ENCODE measurements at places on chromosomes 12 and 14.

DNA sequence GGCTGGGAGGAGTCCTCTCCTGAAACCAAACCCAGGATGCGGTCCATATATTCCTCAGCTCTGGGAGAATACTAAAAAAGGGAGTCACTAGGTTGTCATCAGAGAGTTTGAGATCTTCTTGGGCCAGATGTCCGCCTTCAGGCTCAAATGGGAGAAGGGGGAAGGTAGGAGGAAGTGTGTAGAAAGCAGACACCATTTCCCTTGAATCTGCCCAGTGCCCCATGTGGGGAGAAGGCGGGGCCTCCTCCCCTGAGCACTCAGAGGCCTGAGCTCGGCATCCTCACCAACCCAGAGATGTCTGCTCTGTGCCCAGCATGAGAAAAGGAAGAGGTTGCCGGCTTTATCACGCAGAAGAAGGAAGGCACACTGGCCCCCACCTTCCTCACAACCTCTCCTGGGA lies 37.3 kb downstream of the LTBP2 start:
- no peak for DNase-seq

DNA sequence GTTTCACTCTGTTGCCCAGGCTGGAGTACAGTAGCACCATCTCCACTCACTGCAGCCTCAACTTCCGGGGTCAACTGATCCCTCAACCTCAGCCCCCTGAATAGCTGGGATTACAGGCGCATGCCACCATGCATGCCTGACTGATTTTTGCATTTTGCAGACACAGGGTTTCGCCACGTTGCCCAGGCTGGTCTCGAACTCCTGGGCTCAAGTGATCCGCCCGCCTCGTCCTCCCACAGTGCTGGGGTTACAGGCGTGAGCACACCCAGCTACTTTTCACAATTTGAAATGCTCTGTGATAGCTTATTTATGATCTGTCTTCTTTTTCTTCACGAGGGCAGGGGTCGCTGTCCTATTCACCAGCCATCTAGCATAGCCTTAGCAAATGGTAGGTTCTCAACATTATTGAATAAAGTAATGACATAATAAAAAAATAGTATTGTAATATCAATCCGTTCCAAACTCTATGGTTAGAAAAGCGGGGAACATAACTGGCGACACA lies 477 bp upstream of the DDX47 start:
- DNase-seq = no peak

- DNase-seq = peak; percentile 28
Observed at GRCh38 chr12:55142669-55143565, 16.7 kb downstream of the OR9K2 start.

GRCh38 chr12:58081488-58081887 lies 140.1 kb downstream of the ATP23 start:
- no peak for DNase-seq

DNA sequence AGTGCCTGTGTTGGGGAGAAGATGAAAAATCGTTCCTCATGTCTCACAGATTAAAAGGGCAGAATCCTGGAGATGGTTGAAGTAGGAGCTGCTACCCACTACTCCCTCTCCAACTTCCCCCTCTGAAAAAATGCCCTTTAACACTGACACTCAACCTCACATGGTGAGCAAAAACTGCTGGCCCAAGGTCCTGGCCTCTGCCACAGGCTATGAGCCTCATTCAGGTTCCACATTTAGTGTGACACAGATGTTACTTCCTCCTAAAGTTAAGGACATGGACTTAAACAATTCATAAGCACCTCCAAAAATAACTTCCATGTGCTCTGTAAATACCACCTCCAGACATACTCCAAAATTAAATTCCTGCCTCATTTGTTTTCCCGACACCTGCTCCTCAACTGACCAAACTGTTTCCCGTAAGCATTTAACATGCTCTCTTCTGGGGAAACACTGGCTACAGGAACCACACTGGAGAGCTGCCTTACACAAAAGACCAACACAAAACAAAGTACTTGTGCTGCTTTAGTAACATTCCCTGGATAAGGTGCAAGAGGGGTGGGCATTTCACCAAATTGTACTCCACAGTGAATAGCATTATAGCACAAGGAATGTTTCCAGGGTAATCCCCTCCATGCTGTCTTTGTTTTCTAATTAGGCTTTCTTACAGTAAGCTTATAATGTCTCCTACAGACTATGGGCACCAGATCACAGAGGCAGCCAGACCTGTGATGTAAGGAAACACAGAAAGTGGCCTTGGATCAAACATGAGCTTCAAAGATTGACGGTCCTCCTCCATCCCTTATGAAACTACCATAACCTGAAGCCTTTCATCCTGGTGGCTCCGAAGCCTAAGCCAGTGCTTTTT lies 57.0 kb downstream of the PHLDA1 start:
- no peak for DNase-seq

DNA sequence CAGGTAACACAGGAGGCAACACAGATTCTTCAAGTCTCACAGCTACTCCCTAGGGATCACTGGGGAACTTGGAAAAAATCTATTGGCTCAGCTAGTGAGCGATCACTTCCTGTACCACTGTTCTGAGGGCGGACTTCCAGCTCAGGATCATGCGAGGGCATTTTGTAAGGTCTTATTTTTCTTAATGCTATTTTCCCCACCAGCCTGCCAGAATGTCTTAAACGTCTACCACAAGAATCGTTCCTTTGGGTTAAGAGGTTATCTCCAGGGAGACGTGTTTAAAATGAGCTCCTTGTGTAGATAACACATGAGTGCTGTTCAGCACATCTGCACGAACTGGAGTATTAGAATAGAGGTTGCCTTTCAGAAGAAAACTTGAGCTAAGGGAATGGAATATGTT lies 162.6 kb downstream of the ETNK1 start:
- DNase-seq = no peak

- DNase-seq = no peak
Observed at GRCh38 chr12:4089121-4089606, 184.4 kb upstream of the CCND2 start.

DNA sequence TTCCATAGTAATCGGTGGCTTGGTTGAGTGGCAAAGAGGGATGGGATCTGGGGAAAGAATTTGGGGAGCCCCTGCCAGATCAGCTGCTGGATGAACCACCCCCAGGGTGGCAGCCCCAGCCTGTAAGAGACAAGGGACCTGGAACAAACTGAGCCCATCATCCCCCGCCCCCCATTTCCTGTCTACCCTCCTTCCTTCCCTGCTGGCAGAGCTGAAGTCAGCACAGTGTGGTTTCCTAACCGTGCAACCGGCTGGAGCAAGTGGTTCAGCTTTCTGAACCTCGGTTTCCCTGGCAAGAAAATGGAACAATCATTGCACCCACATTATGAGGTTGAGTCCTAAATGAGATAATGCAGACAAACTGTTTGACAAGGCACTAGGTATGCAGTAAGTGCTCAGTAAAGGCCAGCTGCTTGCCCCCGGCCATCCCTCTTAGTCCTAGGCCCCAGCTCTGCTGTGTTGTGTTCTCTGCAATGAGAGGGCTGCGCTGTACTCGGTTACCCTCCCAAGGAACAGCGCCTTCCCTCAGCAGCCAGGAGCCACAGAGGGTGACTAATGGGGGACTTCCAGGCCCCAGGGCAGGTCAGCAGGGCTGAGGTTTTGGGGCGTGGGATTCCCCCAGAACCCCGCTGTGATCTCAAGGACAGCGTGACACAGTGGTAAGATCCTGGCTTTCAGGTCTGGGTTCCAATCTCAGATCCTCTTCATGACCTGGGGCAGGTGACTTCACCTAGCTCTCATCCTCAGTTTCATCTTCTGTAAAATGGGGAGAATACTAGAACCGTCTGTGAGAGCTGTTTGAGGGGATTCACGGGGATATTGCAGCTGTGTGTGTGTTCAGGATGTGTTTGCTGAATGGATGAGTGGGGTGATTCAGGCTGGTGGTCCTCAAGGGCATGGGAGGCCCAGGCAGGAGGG lies 16.5 kb downstream of the SELPLG start:
- peak; percentile 76 for DNase-seq

DNA sequence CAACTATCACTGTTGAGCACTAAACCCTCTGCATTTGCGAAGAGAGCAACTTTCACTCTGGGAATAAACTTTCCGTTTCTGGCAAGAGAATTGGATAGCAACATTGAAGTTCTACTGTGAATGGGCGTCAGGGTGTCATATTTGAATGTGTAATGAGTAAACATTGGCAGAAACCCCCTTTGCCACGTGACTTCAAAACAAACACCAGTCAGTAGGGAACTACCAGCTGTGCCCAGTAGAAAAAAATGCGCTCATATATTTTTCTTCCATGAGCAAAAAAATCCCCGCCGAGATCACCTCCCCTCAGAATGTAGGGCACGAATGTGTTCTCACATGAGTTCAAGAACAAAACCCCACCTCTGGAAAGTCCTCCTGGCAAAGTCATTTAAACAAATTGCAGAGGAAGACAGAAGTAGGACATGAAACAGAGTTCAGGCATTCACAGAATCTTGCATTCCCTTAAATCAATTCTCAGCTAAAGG lies 80.6 kb downstream of the BTG1 start:
- peak; percentile 43 for DNase-seq

DNA sequence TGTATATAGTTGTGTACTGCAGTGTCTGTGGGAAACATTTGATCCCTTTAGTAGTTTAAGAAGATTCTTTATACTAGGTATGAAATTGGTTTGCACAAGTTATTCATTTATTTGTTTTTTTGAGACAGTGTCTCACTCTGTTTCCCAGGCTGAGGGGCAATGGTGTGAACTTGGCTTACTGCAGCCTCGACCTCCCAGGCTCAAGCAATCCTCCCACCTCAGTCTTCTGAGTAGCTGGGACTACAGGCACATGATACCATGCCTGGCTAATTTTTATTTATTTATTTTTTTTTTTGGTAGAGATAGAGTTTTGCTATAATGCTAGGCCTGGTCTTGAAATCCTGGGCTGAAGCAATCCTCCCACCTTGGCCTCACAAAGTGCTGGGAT lies 209.4 kb downstream of the RASSF9 start:
- no peak for DNase-seq

DNA sequence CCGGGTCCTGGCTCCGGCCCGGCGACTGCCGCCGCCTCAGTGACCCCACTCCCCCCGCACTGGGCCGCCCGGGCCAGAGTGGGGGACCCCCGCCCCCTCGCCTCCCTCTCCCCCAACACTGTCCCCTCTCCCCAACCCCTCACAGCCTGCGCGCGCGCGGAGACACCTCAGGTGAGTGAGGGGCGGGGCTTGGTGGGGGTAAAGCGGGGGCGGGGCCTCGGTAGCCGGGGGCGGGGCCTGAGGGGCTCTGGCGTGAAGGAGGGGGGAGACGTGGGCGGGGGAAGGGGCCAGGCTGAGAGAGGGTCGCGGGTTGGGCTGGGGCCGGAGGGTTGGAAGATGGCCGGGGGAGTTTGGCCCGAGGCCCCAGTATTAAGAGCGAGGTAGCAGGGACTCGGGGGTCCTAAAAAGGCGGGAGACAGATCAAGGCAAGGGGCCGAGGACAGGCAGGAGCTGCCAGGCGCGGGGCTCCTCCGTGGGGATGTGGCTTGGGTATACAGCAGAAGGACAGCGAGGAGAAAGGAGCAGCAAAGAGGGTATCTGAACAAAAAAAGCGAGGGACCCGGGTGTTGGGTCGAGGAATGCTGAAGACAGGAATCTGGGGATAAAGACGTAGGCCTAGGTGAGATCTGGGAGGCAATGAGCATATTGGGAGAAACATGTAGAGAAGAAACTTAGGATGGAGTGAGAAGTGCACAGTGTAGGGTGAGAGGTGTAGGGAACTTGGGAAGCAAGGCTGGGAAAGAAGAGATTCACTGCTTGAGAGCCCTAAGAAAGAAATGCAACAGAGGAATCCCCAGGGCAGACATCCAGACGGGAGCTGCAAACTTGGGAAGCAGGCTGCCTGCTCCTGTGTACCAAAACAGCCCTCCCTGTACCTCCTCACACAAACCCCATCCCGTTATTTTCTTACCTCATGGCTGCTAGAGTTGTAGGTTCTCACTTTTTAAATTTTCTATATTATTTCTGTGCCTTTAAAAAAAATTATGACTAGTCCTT lies 10.8 kb downstream of the SUOX start:
- peak; percentile 71 for DNase-seq

DNA sequence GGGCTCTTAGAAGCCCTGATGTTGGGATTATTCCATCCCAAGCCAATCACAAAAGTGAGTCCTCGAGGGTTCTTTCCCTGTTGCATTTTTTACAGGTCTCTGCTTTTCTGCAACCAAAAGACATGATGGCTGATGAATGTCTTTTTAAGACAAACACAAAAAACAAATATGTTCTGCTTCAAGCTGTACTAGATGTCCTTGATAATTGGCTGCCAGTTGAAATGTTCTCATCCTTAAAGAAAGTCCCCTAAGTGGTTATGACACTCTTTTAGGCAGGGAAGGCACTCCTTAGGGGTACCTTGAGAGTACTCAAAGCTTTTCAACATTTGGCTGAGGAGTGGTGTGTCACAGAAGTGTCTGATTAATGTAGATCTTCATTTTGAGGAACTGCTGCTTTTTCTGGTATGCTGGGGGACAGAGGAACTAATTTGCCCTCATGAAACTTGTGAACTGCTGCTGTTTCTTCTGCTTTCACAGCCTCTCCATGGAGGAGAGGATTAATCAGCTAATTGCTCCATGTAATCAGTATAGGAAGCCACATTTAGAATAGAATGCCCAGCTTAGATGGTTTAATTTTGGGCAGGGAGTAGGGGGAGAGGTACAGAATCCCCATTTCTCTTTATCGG lies 22.8 kb upstream of the IGF1 start:
- no peak for DNase-seq

DNA sequence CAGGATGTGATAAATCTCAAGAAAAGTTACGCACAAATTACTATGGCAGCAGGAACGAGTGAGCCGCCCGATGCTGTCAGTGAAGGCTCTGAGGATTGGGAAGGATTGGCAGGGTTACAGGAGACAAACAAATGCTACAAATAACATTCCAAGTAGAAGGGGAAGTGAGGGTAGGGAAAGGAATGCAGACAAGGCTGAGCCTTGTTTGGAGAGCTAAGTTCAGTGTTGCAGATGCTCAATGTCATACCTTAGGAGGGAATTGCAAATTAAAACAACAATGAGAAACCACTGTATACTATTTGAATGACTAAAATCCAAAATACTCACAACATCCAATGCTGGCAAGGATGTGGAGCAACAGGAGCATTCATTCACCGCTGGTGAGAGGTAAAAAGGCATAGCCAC lies 1.3 kb downstream of the CLEC9A start:
- no peak for DNase-seq

- DNase-seq = no peak
Observed at GRCh38 chr12:77324416-77324762, 259.0 kb upstream of the E2F7 start.

GRCh38 chr12:661720-662486 lies 1.3 kb downstream of the NINJ2 start:
- no peak for DNase-seq

- DNase-seq = no peak
Observed at GRCh38 chr12:120847392-120847791, 56.8 kb downstream of the SPPL3 start.
